ENCODE measurements at places on chromosomes 3 and 15. TPM values are rescaled to one million over a fixed set of nuclear protein-coding genes. Genes with fewer than 3 reads are reported as not detected.

Gene ZIC4
- total RNA-seq = not detected

Gene ECE2
- not detected for total RNA-seq

Gene SEMA5B
- total RNA-seq = not detected

Gene CIAO2A
- total RNA-seq = 12.4 TPM

Gene ASB14
- not detected for total RNA-seq

Gene ANKRD63
- total RNA-seq = not detected

Gene KCNMB3
- 0.33 TPM for total RNA-seq

Gene WDR49
- not detected for total RNA-seq

Gene EBLN2
- 11.0 TPM for total RNA-seq

Gene MYO5A
- total RNA-seq = 22.7 TPM

Gene DHX30
- 80.7 TPM for total RNA-seq

Gene FOXL2
- total RNA-seq = not detected

Gene ONECUT1
- not detected for total RNA-seq

Gene SERINC4
- total RNA-seq = 0.44 TPM

Gene SLC24A5
- not detected for total RNA-seq

DNA sequence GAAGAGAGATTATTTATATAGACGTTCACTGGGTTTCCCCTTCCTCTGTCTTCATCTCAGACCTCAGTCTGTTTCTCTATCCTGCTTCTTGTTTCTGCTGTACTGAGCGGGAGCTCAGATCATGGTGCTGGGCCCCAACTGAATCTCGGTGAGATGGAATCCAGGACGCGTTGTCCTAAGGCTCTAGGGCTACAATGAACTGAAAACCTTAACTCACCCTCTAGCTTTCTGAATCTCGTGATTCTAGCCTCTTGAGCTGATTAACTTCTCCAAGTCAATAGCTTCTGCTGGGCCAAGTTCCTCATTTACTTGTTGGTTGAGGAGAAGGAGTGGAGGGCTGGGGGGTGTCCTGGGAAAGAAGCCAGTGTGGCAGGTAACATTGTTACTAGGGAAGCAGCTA lies 32.7 kb upstream of the MAP3K13 start:
- DNase-seq = no peak

GRCh38 chr3:108006077-108006771 lies 84.6 kb downstream of the CD47 start:
- no peak for DNase-seq

- DNase-seq = no peak
These were observed 56.1 kb upstream of the PLXNA1 start for GRCh38 chr3:126926684-126927400.

- no peak for DNase-seq
These were observed 286.0 kb downstream of the OCA2 start for GRCh38 chr15:27813139-27813538.

DNA sequence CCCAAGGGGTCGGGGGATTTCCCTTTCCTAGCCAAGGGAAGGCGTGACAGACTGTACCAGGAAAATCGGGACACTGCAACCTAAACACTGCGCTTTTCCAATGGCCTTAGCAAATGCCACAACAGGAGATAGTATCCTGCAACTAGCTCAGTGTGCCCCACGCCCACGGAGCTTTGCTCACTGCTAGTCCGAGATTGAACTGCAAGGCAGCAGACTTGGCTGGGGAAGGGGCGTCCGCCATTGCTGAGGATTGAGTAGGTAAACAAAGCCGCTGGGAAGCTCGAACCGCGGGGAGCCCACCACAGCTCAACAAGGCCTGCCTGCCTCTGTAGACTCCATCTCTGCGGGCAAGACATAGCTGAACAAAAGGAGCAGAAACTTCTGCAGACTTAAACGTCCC lies 72.3 kb upstream of the THRB start:
- DNase-seq = no peak

DNA sequence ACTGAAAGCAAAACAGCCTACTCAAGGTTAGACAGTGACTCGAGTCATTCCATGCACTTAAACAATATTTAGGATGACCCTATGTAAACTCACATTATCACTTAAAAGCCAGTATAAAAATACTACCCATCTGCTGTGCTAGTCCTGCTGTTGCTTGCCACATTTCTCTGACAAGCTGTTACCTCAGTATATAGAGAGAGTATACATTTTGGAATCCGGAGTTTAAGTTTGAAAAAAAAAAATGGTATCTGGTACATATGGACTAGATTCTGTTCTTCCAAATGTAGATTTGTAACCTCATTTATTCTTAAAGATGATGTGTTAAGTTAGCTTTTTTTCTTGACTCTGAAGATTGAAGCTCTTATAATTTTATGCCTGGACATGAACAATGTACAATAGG lies 503.8 kb upstream of the TPRG1 start:
- DNase-seq = no peak

- no peak for DNase-seq
These were observed 32.9 kb upstream of the LYZL4 start for GRCh38 chr3:42443292-42443691.

GRCh38 chr3:116020495-116020894 lies 397.2 kb downstream of the GAP43 start:
- DNase-seq = no peak

DNA sequence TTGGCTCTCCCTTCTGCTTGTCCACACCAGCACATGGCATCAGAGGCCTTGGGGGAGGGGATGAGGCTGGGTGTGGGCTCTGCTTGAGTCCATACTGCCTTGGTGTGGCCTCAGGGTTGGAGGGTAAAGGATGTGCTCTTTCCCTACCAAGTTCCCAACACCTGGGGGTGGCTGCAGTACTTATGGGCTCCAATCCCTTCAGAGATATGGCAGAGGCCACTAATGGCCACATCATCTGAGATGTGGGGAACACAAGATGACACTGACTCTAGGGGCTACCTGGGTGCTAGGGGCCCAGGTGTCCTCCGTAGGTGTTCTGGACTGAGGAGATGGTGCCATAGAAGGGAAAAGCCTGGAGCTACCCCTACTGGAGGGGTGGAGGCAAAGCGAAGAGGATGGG lies 6.9 kb downstream of the CXCR6 start:
- no peak for DNase-seq

GRCh38 chr15:60973637-60974415 lies 255.3 kb downstream of the RORA start:
- no peak for DNase-seq

DNA sequence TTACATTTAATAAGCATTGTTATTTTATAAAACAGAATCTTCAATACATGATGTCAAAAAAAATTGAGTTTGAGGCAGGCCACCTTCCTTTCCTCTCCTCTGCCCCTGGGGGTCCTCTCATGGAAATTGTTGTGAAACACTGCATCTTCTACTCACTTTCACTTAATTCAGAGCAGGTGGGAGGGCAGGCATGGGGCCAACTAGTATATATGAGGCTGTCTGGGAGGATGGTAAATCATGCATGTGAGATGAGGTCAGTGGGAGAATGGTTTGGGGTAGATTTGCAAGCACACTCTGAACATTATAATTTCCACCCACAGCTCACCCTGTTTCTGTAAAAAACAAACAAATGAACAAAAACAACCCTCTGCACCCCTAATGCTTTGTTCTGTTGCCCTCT lies 10.4 kb upstream of the CCDC14 start:
- no peak for DNase-seq

- peak; percentile 25 for DNase-seq
These were observed 22.0 kb downstream of the COL6A6 start for GRCh38 chr3:130539005-130539404.

DNA sequence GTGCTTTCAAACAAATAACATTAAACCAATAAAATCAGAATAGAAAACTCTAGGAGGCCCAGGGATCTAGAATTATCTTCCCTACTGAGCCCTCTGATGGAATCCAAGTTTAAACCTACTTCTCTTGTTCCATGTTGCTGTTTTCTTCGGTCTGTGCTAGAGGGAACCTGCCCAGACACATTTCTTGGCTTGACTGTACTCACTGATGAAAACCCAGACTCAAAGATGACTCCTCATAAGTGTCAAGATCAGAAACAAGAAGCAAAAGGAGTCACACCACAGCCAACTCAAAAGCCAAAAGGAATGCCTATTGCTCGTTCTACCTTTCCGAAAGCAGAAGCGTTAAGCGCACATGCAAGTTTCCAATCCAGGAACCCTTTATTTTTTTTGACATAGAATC lies 31.6 kb downstream of the SCAP start:
- DNase-seq = no peak

DNA sequence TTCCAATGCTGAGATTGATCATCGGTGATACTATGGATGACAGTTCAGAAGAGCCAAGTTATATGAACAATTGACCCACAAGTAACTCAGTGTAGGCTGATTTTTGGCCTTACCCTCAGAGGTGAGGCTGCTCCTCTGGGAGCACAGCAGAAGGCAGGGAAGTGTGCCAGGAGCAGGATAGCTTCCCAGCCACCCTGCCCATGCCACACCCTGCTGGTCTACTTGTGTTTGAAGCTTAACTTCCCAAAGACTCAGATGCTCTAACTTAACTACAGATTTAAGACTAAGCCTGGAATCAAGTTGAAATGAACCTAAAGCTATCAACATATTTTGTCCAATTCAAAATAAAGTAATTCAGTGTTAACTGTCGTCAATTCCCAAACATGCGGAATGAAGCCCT lies 77.5 kb downstream of the BOC start:
- DNase-seq = no peak

DNA sequence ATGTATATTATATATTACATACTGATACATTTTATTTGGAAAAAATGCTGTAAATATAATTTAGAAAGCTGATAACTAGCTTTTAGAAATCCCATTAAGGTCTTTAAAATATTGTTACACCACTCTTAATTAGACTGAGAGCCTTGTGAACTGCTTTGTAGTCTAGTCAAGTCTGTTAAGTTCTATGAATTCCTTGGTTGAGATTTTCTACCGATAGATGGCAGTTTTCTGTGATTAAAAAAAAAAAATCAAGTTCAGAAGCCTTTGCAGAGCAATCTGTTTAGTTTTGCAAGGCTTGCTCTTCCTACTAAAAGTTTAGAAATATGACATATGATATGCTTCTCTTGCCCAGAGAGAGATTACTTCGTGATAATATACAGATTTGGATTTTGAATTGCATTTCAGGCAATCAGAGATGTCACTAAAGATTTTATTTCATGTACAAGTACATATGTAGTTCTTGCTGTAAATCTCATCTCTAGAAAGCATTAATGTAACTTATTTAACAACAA lies 60.4 kb upstream of the SLITRK3 start:
- no peak for DNase-seq

GRCh38 chr3:194081826-194082225 lies 54.1 kb upstream of the HES1 start:
- no peak for DNase-seq

GRCh38 chr15:90774731-90775514 lies 57.8 kb downstream of the BLM start:
- DNase-seq = no peak

DNA sequence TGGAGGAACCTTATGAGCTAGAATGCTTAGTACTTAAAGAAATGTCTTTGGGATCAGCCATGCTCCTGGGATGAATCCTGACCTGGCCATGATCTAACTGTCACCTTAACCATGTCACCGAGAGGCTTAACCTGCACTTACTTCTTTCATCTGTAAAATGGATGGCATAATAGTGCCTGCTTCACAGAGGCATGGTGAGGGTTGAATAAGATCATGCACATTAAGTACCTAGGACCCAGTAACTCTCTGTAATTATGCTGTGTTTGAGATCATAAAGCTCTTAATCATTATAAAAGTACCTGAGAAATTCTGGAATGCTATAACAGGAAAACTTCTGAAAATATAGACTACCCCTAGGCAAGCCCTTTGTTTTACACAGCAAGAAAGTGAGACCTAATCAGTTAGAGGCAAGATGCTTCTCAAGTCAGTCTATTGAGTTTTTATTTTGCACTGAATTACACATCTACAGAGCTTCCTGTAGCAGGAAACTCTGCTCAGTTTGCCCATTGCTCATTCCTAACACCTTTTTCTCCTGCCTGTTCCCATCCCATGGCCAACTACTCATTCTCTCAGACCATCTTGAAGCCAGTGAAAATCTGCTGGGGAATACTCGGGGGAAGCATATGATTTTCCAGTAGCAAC lies 1015.5 kb upstream of the CFAP20DC start:
- no peak for DNase-seq

DNA sequence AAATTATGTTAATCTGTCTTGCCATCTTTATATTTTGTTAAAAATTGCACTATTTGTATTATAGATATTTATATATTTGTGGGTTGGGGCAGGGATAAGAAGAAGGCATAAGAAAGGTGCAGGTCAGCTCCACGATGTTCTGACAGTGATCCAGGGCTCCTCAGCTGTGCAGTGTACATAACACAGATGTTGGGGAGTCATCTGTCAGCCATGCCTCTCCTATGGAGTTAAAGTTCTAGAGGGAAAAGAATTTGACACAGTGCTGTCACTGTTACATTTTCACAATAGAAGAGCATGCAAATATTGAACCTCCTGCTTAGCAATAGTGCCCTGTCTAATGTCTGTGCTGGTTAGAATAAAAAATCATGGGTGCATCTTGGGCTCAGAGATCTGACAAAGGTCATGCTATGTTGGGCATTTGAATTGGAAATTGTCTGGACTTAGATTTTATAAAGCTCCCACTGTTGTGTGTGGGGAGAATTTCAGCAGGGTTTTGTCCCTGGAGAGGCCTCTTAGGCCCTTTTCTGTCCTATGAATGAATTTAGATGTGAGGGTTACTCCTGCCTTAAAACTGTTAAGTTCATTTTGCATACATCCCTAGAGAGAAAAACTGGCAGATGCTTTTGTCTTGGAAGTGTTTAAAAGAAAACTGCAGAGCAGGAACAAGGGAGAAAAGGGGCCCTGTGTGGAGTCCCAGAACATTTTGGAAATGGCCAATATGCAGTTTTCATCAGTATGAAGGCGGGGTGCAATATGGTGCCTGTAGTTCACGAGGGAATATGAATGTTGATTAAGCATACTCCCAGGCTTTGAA lies 20.4 kb downstream of the CDIN1 start:
- DNase-seq = no peak

DNA sequence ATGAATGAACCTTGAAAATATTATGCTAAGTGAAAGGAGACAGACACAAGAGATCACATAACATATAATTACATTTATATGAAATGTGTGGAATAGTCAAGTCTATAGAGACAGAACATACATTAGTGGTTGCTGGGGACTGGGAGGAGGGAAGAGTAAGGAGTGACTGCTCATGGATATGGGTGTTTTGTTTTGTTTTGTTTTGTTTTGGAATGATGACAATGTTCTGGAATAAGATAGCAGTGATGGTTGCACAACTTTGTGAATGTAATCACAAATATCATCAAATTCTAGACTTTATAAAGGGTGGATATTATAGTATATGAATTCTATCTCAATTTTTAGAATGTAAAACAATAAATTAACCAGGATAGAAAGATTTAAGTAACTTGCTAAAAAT lies 57.4 kb upstream of the PHLDB2 start:
- no peak for DNase-seq

All from CD8-positive, alpha-beta T cell (primary cell).